ENCODE measurements at places on chromosomes 7 and 10.

DNA sequence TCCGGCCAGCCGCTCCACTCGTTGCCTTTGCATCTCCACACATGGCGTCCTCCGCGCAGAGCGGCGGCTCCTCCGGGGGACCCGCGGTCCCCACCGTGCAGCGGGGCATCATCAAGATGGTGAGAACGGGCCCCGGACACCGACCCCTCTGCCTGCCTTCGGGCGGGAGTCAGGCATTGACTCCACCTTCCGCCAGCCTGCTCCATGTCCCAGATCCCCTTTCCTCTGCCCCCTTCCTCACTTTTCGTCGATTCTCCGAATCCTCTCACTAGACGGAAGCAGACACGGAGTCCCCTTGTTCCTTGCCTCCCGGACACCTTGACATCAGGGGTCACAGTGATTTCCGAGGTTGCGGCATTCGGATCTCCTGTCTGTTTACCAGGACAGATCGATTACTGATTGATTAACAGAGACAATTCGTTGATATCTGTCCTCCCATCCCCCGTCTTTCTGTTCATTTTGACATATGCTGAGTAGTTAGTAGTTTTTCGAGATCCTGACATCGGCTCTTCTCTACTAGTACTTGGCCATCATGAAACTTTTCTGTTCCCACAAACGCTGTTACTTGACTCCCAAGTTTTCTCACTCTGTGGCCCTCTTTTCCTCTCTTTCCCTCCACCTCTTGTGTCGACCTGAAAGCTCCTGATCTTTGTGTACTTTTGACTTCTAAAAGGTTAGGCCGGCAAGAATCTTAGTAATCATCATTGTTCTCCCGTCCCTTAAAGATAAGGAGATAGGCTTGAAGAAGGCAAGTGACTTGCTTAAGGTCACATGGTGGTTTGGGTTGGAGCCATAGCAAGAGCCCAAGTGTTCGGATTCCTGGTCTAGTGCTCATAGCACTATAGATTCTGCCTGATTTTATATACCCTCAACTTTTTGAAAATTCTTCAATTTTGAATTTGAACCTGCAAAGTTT is 597 bp downstream of the SND1 start:
- DNase-seq: peak; percentile 55

GRCh38 chr10:88415533-88416130 is 167.5 kb downstream of the RNLS start:
- DNase-seq: no peak

DNA sequence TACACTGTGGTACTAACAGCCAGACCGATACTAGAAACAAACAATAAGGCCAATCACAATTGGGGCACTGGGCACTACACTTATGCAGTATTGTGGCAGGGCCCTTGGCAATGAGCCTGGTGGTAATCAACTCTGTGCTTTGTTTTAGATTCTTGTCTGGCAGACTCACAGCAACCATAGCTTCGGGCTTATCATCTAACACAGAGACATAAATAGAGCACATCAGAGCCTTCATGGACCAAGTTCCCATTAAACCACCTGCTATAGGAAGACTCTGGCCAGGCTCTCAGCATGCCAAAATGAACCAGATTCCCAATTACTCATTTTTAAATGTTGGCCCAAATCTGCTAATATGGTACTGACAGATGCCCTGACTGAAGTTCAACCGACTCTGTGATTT is 218.6 kb downstream of the DGKI start:
- DNase-seq: no peak

DNA sequence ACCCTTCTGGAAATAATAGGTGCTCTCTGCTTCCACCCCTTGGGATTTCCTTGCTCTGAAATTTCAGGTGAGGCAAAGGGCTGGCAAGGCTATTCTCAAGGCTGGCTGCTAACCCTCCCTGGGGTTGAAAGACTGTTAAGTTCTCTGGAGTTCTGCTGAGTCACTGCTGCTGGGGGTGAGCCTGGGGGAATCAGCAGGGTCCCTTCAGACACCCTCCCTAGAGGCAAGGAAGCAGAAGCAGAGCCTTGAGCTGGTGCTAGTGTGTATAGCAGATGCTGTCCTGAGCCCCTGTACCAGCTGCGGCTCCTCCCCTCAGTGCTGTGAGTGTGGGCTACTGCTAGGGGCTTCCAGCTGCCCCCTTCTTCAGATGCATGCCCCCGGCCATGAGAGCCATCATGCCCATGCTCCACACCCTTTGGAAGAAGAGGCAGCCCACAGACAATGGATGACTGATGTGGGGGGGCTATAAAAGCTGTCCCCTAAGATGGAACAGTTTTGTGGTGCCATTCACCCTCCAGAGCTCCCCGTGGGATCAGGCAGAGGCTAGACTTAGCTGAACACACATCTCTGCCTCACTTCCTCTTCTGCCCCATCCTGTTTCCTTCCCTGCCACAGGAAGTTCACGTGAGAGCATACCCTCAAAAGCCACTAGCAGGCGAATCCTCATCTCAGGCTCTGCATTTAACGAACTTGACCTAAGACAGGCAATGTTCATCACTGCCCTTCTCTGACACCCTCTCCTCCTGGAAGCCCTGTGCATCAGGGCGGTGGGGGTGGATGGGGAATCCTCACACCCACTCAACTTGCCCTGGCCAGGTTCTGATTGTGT is 91.8 kb downstream of the SH3PXD2A start:
- DNase-seq: no peak

DNA sequence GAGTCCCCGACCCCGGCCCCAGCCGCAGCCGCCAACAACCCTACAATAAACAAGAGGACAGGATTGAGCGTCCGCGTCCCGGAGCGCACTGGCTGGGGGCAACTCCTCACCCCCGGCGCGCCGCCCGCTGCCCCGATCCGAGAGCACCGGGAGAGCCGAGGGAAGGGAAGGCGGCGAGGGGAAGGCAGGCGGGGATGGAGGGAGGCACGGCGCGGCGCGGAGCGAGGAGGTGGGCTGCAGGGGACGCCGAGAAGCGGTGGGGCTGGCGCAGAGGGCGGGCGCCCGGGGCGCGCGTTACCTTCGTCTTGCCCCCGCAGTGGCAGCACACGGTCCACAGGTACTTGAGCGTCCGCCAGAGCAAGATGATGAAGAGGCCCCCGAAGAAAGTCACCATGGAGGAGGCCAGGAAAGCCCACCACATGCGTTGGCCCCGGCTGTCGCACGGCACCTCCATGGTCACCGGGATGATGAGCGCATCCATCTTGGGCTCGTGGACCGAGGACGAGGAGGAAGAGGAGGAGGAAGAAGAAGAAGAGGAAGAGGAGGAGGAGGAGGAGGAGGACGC is 559 bp downstream of the KCNMA1 start:
- no peak for DNase-seq

DNA sequence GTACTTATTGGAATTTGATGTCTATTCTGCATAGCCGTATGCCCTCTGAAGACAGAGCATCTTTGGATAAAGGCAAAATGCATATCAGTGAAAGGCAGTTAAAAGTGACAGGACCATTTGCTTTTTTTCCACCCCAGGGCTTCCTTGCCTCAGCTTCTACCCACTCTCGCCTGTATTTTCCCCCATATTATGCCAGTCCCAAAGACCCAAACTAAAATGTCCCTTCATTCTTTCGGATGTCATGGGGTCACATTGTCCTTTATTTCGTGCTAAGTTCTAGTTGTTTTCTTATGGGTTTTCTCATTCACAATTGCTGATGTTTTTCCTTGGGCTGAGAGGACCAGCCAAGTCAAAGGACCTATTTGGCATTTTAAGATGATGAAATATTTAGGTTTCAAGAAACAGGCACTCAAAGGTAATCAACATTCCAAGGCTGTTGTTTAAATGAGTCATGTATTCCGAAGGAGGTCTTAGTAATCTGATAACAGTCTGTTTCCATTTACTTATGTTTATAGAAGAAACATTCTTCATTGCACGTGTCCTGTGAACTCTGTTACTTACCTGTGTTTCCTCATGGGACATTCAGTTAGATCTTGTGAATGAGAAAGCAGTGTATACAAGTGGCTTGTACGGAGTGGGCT is 74.1 kb downstream of the DNAH11 start:
- peak; percentile 91 for DNase-seq

- DNase-seq: peak; percentile 27
Measured at GRCh38 chr10:30185916-30186315, 126.5 kb upstream of the JCAD start.

DNA sequence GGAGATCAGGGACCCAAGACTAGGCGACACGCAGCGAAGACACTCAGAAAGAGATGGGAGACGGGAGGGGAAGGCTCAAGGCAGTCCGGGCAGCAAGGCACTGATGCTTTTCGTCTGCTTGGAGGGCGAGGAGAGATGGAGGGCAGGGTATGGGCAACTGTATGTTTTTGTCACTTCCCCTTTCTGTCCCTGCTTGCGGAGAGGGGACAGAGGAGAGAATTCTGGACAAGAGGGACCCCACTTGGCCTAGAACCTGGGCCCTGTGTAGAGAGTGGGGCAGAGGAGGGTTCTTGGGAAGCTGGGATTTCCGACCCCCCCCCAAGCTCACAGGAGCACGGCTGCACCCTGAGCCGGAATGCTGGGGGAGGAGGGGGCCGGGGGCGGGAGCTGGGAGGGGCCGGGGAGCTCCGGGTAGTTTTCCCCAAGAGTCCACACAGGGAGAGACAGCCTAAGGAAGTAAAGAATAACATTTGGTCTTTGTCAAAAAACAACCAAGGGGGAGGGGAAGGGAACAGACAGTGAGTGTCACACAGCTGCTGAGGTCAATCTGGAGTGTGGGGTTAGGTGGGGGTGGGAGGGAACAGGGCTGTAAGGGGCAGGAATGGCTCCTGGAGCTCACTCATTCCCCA is 1.8 kb downstream of the LRCH4 start:
- no peak for DNase-seq

DNA sequence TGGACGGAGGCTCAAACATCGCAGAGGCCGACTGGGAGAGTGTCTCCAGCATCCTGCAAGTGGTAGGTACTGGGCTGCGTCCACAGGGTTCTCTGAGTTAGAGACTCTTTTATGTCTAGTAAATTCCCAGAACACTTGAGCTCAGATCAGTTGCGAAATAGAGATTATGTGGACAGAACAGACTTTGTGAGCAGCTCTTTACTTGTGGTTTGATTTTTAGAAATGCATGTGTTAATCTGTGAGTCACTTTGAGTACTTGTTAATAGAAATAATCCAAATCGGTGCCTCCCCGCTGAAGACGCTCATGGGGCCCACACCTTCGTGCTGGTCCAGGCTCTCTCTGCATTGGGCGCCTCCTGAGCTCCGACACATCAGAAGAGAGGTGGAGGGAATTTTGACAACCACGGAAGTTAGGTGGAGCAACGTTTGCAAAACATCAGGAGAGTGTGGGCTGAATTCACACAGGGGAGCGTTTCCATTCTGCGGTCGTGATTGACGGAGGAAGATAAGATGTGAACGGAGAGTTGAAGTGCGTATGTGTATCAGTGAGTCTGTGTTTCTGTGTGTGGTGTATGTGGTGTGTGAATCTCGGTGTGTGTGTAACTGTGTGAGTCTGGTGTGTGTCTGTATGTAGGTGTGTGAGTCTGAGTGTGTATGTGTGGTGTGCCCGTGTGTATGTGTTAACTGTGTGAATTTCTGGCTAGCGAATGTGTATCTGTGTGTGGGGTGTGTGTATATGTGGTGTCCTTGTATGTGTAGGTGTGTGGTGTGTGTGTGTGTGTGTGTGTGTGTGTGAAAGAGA is 32.1 kb downstream of the PFKP start:
- DNase-seq: no peak

DNA sequence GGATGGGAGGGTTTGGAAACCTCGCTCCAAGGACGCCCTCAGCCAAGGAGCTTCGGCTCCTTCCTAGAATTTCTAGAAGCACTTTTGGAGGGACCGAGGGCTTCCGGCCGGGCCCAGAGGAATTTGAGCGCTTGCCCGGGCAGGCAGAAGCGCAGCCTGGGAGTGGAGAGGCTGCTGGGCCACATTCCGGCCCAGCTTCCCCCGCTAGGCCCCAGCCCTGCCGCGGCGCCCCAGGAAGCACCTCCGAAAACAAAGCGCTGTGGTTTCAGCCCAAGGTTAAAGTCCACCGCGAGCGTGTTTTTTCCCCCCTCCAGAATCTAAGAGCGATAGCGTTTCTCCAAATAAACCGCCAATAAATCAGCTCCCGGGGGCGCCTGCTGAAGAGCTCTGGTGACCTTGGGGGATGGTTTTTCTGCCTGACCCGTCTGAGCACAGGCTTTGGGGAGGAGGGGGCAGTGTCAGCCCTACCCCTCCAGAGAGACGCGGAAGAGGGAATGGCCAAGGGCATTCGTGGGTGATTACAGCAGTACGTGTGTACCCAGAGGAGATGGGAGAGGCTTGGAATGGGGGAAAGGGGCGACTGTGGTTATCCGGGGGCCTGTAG is 5.7 kb upstream of the TNRC18 start:
- peak; percentile 93 for DNase-seq

- DNase-seq: peak; percentile 9
Measured at GRCh38 chr10:16893664-16894063, 76.4 kb upstream of the RSU1 start.

DNA sequence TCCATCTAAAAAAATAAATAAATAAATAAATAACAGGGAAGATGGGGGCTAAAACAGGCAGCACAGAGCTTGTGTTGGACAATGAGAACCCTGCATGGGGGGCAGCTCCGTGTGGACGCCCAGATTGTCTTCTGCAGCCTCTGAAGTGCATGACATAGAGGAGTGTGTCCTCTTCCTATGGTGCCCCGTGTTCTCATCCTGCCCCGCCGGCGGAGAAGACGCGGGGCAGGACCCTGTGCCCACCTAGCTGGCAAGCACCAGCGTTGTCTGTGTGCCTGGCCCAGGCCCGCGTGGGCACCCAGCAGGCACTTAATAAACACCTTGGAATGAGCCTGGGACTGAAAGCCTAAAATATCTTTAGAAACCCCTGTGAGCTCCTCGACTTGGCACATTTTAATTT is 88.7 kb upstream of the DNAAF5 start:
- DNase-seq: no peak

GRCh38 chr7:126657599-126658358 is 595.0 kb downstream of the GRM8 start:
- no peak for DNase-seq

GRCh38 chr10:66837990-66838389 is 87.8 kb upstream of the LRRTM3 start:
- no peak for DNase-seq

- no peak for DNase-seq
Measured at GRCh38 chr7:138449580-138449979, 10.5 kb upstream of the TRIM24 start.

GRCh38 chr7:22931011-22931410 is 82.9 kb downstream of the HYCC1 start:
- DNase-seq: no peak

DNA sequence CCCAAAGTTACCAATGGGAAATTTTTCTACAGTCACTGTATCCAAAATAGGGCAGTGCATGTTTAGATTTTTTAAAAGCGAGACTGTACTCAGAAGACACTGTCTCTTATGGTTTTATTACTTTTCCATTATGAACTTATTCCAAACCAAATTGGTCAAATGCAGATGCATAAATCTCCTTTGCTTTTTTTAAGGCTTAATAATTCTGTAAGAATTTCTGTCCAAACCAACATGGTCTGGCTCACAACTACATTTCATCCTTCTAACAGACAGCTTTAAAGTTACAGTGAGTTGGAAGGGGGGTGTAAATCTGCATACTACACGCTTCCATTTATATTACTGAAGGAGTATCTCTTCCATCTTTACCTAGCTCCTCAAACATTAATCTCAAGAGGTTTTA is 199.2 kb downstream of the SLC25A13 start:
- no peak for DNase-seq
